IMR-90 (cell line): ENCODE measurements at places on chromosomes 16 and 17. TPM values are rescaled to one million over a fixed set of nuclear protein-coding genes. Genes with fewer than 3 reads are reported as not detected.

DNA sequence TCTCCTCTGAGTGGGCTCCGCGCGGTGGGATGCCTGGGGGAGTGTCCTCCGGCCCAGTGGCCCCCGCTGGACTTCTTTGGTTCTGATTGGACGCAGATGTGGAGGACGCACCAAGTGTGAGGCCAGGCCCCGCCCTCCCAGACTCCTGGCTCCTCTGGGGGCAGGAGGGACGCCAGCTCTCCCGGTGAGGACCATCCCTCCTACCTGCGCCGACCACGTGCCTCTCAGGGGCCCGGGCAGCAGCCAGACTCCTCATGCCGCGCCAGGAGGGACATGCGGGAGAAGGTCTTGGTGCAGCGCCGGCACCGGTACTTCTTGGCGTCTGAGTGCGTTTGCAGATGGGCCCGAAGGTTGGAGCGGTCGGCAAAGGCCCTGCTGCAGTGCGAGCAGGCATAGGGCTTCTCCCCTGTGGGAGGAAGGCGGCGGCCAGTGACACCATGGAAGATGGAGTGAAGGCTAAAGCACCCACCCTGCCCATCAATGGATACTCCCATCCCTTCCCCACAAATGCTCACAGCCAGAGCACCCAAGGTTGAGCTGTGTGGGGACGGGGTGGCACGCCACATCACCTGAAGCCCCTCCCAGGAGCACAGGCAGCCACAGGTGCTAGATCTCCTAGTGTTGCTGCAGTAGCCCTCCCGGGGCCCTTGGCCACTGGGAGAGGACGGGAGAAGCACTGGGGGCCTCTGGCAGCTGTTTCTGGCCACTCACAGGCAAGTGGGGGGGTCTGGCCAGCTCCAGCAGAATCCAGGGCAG, 7.9 kb downstream of the SNAI3 start:
- DNase-seq, result no peak

- no peak for DNase-seq
Measured at GRCh38 chr16:19410435-19411171, 7.1 kb upstream of the TMC5 start.

GRCh38 chr17:6753006-6753445, 2.8 kb upstream of the XAF1 start:
- DNase-seq, result peak; percentile 77

NT5M gene
- 0.18 and 0.28 TPM in 2 replicates for total RNA-seq

DNA sequence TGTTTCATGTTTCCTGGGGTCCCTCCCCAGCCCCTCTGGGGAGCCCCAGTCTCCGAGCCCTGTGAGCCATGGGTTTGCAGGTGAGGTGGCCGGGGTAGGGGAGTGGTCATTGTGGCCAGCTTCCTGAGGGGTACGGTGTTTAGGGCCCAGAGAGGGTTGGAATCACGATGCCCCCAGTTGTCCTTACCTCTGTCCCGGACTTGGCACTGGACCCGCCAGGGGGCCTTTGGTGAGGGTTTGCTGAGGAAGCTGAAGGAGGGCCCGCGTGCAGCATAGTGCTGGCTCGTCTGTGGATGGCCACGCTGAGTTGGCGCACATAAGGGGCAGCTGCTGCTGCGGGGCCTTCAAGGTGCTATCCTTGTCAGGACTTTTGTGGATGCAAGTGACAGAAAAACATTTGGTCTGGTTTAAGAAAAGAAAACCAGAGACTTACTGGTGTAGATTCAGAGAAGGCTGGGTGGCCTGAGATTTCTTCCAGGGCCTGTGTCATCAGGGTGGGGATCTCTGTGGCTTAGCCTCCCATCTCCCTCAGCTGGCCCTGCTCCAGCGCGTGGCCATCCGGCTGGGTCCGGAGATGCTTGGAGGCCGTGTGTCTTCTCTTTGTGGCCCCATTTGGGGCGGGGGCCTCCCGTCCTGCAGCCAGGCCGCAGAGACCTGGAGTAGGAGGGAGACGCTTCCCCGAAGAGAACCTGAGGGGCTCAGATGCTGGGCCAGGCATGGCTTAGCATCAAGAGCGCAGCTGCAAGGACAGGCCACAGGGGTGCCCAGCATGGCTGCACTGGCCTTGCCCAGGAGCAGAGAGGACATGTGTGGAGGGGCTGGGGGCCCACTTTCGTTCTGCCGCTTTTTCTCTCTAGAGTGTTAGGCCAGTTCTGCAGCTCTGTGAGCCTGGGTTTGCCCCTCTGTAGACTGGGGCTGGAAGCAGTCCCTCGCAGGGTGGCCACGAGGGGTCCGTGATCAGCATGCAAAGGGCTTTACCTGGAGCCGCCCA, 33.7 kb upstream of the NUDT16L1 start:
- no peak for DNase-seq

KRT33A gene
- total RNA-seq, result not detected in 2 replicates

GRCh38 chr16:70391446-70391845, 44.7 kb downstream of the DDX19A start:
- DNase-seq, result no peak

TNFRSF12A gene
- 103 and 118 TPM in 2 replicates for total RNA-seq

KCNG4 gene
- not detected in 2 replicates for total RNA-seq

DNA sequence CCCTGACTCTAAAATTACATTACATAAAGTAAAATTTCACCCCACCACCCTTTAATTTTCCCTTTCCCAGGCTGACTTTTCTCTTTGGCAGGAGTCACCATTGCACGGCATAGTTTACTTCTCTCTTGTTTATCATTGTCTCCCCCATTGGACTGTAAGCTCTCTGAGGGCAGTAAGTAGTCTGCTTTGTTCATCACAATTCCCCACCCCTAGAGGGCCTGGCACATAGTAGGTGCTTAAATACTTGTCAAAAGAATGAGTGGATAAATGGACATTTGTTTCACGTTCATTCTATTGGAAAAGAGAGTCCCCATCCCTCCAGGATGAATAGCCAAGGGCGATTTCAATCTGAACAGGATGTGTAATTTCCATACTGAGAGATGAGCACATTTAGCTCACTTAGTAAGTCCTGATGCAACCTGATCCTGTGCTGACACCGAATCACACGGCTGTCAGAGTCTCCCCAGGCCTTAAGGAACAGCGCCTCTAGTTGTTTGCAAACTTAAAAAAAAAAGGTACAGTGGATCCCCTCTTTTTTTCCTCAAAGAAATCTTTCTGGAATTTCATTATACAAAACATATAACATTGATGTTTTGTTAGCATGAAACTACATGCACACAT, 54.0 kb downstream of the AKAP1 start:
- DNase-seq, result peak; percentile 22

GRCh38 chr16:70416748-70417616, 21.9 kb downstream of the ST3GAL2 start:
- DNase-seq, result no peak

DNA sequence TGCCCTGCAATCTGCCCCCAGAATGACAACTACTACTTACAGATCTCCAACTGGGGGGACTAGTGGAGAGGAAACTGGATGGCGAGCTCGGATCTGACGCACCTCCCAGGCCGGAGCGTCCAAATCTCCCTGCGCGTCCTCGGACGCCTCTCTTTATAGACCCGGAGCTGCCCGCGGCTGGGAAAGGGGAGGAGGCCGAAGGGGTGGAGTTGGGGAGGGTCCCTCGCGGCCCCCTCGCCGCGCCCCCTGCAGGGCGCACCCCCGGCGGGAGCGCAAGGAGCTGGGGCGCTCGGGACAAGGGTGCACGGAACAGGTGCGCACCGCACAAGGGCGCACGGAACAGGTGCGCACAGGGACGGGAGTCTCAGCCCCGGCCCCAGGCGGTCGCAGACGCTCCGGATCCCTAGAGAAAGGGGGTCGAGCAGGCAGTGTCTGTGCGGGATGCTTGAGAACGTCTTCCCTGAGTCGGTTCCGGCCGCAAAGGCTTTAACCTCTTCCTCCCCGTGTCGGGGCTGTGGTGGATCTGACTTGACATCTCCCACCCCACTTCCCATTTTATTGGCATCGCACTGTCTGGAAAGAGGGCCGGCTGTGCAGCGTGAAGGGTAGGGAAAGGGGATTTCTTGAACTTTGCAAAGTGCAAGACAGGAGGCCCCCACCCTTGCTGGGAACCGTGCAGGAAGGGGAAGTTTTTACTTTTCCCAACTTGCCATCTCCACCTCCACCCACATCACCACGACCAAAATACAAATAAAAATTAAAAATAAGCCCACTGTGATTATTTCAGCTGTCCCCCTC, at the start of gene MYH11:
Gene MYH11 (minus strand): TSS at position 128 of the 798 bp plus-strand sequence. CDS start 18,776 bp downstream, outside the sequence.
- no peak for DNase-seq

- no peak for DNase-seq
Measured at GRCh38 chr17:57226793-57227192, 29.5 kb upstream of the MSI2 start.
